ENCODE measurements at places on chromosomes 6 and 20.

DNA sequence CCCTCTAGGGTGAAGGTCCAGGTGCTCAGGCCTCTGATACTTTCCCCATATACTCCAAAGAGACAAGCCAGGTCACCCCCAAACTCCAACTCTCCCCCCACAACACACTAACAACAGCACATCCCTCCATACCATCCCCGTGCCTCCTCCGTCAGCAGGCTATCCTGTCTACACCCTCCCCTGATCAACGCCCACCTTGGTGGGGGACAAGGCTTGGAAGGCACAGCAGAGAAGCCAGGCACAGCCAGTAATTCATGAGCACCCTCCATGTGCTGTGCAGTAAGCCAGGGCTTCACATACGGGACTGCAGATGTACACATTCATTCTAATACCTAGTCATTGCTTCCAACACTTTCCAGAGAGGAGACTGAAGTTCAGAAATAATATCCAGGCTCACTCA lies 57.6 kb downstream of the TRERF1 start:
- no peak for DNase-seq

GRCh38 chr6:166477647-166478365 lies 95.1 kb upstream of the MPC1 start:
- no peak for DNase-seq

- no peak for DNase-seq
These were observed 65.0 kb downstream of the BLOC1S5 start for GRCh38 chr6:7999201-7999600.

GRCh38 chr6:44342052-44342451 lies 398 bp upstream of the SPATS1 start:
- no peak for DNase-seq

DNA sequence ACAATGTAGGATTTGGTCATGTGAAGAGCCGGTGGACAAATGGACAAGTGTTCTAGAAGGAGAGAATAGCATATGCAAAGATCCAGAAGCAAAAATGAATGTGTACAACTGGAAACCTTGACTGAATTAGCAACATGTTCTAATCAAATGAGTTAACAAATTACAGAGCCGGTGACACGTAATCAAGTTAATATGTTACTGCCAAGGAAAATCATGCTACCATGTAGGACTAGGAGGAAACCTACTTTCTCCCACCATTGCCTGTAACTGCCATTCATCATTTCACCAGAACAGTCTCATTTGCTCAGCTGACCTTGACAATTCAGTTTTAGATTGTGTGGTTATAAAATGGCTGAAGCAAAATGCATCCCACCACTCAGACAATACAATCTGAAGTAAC lies 179.4 kb downstream of the KIF16B start:
- no peak for DNase-seq

DNA sequence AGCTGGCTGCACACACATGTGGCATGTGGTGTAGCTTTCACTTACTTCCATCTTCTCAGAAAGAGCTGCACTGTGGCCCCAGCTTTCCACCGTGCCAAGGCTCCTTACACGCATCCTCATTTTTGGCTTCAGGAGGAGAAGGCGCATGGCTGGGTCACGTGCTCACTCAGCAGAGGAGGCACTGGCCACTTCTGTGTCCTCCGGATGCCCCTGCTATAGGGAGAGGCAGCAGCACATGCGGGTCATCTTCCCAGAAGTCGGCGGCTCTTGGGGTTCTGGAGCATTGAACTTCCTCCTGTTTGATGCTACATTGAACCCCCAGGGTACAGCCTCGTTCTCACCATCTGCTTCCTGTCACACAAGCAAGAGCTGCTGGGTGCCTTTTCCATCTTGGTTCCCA lies 111.3 kb downstream of the FAM120B start:
- no peak for DNase-seq

- no peak for DNase-seq
These were observed 15.7 kb upstream of the CGA start for GRCh38 chr6:87110636-87111035.

DNA sequence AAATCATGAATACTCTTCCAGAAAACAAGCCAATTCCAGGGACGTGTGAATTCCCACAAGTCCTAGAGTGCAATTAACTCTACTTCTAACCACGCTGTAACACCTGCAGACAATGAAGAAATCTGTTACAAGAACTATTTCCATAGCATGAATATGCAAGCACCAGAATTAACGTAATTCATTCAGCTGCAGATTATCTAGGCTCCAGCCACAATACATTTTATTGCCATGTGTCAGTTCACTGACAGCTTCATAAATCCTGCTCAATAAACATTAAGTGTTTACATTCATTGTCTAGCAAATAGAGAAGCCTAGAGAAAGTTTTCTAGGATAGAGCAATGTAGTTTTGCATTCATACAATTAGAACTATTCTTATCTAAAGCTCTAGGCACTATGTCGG lies 1348.5 kb downstream of the GRIK2 start:
- DNase-seq = no peak

- DNase-seq = peak; percentile 19
These were observed at the start of gene TAB2 for GRCh38 chr6:149317644-149318571. TSS of gene TAB2 (plus strand) at chr6:149317712. CDS start at chr6:149369998, 52,286 bp downstream.

GRCh38 chr6:165117121-165117520 lies 192.3 kb downstream of the C6orf118 start:
- no peak for DNase-seq

- no peak for DNase-seq
These were observed 245.9 kb downstream of the EYS start for GRCh38 chr6:65461121-65461520.

DNA sequence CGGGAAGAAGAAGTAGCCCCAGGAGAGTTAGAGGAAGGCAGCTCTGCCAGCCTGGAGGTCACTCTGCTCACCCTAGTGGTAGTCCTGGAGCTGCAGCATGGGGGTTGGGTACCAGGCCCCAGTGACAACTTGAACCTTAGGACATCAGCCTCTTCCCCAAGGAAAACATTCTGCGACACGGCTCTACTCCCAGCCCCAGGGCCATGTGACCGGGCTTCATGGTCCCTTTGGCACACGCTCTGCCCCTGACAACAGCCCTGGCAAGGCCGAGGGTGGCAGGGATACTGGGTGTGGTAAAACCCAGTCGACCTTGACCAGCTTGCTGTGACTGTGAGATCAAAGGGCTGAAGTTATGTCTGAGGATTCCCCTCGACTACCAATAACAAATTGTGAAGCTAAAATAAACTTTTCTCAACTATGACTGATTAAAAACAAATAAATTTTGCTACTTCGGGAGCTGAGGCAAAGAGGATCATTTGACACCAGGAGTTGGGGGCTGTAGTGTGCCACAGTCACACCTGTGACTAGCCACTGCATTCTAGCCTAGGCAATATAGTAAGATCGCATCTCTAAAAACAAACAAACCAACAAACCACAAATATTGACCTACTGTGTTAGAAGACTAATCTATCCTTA lies 24.4 kb upstream of the ARID1B start:
- DNase-seq = no peak

DNA sequence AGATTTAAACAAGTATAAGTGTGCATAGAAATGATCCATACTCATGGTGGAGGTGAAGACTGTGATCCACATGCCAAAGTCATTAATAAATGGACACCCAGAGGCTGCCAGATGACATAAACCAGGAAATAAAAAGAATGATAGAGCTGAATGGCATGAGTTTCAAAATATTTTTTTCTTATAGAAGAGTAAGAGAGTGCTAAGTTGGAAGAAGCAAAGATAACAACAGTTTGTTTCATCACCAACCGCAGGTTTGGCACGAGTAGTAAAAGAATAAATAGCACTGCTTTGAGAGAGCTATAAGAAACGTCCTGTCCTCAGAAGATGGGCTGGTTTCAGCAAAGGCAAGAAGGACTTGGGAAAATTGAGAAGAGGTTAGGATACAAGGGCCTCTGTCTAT lies 246.9 kb downstream of the UBE3D start:
- DNase-seq = no peak

- peak; percentile 48 for DNase-seq
These were observed 25.6 kb upstream of the ENPP4 start for GRCh38 chr6:46104209-46104608.

GRCh38 chr6:77447254-77447653 lies 16.0 kb downstream of the HTR1B start:
- DNase-seq = no peak

- DNase-seq = no peak
These were observed 26.7 kb upstream of the COL10A1 start for GRCh38 chr6:116152620-116153019.

- DNase-seq = peak; percentile 90
These were observed at the start of gene FKBP5 for GRCh38 chr6:35688605-35689322. TSS of gene FKBP5 (minus strand) at chr6:35688915. CDS start at chr6:35642824, 46,091 bp downstream.

DNA sequence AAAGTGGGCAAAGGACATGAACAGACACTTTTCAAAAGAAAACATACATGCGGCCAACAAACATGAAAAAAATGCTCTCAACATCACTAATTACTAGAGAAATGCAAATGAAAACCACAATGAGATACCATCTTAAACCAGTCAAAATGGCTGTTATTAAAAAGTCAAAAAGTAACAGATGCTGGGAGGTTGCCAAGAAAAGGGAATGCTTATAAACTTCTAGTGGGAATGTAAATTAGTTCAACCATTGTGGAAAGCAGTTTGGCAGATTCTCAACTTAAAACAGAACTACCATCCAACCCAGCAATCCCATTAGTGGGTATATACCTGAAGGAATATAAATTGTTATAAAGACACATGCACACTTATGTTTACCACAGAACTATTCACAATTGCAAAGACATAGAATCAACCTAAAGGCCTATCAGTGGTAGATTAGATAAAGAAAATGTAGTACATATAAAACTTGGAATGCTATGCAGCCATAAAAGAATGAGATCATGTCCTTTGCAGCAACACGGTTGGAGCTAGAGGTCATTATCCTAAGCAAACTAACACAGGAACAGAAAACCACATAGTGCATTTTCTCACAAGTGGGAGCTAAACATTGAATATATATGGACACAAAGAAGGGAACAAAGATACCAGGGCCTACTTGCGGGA lies 16.3 kb downstream of the CENPQ start:
- DNase-seq = no peak

GRCh38 chr6:91304521-91304920 lies 717.6 kb upstream of the MAP3K7 start:
- DNase-seq = no peak

GRCh38 chr6:6725468-6726209 lies 137.1 kb downstream of the LY86 start:
- no peak for DNase-seq

- no peak for DNase-seq
These were observed 44.6 kb upstream of the COL10A1 start for GRCh38 chr6:116170358-116171057.

DNA sequence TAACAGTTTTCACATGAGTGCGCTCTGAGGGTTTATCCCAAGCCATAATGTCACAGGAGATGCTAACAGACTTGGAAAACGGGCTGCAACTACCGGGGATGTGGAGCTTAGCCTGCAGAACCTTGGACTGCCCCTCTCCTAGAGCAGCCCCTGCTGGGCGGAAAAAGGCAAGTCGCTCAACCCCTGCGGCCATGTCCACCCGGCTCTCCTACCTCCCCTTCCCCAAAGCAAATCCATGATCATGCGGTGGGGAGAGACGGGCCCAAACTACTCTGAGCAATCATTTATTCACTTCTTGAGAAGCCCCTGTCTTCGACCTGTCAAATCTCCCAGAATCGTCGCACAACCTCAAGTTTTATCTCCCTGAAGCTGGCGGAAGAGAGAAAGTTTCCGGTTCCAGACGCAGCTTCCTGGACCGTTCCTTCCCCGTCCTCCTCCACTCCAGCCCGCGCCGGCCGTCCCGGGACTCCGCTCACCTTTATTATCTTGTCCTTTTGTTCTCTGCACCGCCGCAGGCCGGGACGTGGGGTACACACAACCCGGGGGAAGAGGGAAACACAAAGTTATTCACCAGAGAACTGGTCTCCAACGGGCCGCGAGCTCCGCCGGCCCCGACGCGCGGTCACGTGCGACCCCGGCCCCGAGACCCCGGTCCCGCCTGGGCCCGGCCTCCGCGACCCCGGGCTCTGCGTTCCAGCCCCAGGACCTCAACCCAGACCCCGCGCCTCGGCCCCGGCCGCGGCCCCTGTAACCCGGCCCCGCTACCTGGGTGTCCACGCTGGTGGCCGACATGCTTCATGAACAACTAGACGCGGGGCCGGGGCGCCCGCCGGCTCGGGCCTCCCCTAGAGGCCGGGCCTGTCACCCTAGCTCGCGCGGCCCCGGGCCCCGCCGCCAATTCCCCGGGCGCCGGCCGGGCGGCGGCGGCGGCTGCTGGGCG lies 560 bp downstream of the YTHDF1 start:
- peak; percentile 8 for DNase-seq

- no peak for DNase-seq
These were observed 51.8 kb downstream of the CYB5R4 start for GRCh38 chr6:83911278-83911677.

- no peak for DNase-seq
These were observed 1.4 kb downstream of the BTN1A1 start for GRCh38 chr6:26501482-26501986.

GRCh38 chr6:149905911-149906371 lies 8.0 kb upstream of the RAET1E start:
- DNase-seq = no peak

GRCh38 chr6:28743271-28743789 lies 180.5 kb downstream of the TRIM27 start:
- no peak for DNase-seq

GRCh38 chr6:150662814-150663213 lies 63.1 kb downstream of the PLEKHG1 start:
- DNase-seq = no peak

GRCh38 chr6:24227556-24227955 lies 101.5 kb downstream of the NRSN1 start:
- DNase-seq = no peak

- no peak for DNase-seq
These were observed 16.9 kb upstream of the SLC35F1 start for GRCh38 chr6:117890172-117890571.

DNA sequence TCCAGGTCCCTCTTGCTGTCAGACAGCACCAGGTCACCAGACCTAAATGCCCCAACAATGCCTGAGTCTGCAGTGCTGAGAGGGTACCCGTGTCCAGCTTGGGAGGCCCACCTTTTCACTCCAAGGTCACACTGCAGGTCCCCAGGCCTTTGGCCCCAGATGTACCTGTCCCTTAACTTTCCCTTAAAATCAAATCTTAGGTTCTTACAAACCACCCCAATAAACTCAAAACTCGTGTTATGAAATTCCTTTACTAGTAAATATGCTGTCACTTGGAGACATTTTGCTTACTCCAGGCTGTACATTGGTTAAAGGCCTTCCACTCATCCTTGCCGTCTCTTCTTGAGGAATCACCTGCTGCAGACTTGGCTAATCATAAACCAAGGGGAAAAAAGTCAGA lies 165.7 kb upstream of the RREB1 start:
- no peak for DNase-seq

- peak; percentile 74 for DNase-seq
These were observed 31.7 kb upstream of the IL20RA start for GRCh38 chr6:137076277-137077068.

- DNase-seq = peak; percentile 20
These were observed 8.6 kb downstream of the AARS2 start for GRCh38 chr6:44304282-44305199.

GRCh38 chr6:51396583-51396982 lies 577.9 kb downstream of the TFAP2B start:
- no peak for DNase-seq

- no peak for DNase-seq
These were observed 4.5 kb downstream of the TREML4 start for GRCh38 chr6:41232667-41233066.

GRCh38 chr6:54014440-54014839 lies 96.8 kb upstream of the MLIP start:
- no peak for DNase-seq

- no peak for DNase-seq
These were observed 25.2 kb upstream of the NHSL1 start for GRCh38 chr6:138524526-138524925.

Measured in MM.1S (cell line).